ENCODE measurements at places on chromosomes 16 and 17.

DNA sequence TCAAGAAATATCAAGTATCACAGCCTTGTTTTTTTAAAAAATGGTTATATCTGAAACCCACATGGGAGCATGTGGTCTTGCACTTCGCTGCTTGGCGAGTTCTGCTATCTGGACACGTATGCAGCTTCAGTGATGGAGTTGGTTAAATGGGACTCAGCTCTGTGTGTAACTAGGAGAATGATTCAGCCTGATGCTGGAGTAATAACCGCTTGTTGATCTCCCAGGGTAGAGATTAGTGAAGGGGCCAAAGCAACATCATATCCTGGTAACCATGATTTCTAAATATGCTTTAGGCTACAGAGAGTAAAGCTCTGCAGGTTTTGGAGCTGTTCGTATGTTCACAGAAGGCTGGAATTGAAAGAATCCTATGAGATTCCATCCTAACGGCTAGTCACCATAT is 63.2 kb downstream of the IQCK start:
- DNase-seq: no peak

DNA sequence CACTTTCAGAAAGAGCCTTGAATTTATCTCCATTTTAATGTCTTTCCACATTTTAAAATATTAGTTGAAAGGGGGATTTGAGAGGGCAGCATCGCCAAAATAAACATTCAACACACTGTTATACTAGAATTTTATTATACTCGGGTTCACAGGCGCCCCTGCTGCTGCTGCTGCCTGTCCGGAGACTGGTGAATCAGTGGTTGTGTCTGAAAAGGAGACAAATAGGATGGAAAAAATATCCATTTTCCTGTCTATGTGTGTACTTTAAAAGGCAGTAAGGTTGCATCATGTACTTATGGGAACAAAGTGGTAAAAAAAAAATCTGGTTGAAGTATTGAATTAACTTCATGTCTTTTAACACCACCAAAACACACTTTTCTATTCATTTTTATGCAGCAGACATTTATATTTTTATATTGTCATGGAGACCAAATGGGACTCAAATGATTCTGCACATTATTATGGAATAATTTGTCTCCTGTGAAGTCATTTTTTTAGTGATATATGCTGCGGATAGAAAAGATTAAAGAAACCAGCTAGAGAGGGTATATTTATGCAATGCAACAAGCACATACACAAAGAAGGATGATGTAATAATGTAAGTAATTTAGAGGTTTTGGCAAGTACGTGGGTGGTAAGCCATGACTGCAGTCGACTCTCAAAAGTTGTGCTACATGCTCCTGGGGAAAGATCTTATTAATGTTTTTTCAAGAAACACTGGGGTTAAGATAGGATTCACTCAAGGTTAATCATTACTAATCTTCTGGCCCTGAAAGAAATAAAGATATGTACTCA is 759.0 kb upstream of the SOX9 start:
- DNase-seq: no peak

- no peak for DNase-seq
Measured at GRCh38 chr17:55495239-55495638, 16.0 kb downstream of the SMIM36 start.

DNA sequence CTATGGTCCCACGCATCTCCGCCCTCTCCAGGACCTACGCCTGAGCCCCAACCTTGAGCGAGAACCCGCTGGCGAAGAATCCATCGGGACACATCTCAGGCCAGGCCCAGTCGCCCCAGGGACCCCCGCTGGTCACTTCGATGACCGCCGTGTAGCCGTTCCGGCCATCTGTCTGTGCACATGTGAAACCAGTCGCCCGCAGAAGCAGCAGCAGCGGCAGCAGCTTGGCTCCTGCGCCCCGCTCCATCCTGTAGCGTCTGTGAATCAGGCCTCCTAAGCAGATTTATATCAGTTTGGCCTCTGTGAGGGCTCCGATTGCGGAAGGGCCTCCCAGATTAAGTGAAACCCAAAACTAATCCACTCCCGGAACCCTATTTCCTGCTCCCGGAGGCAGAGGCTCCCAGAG is at the start of gene VMO1:
TSS of gene VMO1 (minus strand) at position 259 of the 406 bp plus-strand sequence. CDS start at position 247, 12 bp downstream.
- no peak for DNase-seq

GRCh38 chr16:55078699-55079410 is 148.2 kb downstream of the IRX5 start:
- no peak for DNase-seq

- DNase-seq: no peak
Measured at GRCh38 chr17:66960613-66961012, 3.9 kb upstream of the CACNG4 start.

DNA sequence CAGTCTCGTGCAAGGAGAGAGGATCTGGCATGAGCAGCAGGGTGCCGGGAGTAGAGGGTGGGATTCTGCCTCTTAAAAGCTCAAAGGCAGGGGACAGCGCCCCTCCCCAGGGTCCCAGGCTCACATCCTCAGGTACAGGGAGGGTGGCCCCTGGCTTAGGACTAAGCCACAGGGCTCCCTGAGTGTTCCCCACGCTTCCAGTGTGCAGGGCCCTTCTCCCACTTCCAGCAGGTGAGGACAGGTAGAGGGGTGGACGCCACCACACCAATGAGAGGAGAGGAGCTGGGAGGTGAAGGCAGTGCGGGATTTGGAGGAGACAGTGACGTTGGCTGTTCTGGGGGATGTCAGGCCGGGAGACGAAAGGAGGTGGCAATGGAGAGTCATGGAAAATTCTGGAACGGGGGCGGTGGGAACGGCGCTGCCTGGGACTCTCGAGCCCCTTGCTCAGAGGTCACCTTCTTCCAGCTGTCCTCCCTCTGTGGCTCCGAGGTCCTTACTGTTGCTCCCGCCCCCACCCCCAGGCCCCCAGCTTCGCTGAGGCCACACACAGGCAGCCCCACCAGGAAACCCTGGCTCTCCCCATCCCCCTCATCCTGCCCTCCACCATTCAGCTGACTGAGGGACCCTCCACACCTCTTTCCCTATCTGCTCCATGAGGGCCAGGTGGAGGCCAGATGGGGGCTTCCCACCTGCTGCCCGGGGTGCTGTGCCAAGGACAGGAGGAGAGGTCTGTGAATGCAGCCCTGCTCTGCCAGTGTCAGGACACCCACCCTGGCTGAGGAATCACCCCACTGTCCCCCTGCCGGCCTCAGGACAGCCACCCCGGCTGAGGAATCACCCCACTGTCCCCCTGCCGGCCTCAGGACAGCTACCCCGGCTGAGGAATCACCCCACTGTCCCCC is 57.7 kb upstream of the ACSF3 start:
- no peak for DNase-seq

DNA sequence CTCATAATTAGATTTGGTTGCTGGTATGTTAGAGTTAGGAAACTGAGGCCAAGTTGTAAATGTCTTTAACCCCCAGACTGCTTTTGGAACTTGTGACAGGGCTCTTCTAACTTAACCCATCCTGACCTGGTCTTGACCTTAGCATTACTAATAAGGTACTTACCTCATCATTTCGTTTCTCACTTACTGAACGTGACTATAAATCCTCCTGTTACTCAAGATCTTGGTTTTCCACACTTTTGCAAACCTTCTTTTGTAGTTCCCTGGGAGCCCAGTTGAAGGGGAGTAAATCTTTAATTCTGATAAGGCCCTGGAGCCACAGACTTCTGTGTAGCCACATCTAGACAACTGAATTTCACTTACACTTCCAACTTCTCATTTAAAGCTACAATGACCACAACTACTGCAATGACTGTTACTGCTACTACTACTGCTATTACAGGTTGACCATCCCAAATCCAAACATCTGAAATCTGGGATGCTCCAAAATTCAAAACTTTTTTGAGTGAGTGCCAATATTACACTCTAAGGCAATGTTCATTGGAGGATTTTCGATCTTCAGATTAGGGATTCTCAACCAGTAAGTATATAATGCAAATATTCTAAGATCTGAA is 248.8 kb upstream of the TBX2 start:
- no peak for DNase-seq

GRCh38 chr16:1647856-1648255 is 30.2 kb upstream of the JPT2 start:
- DNase-seq: no peak

- no peak for DNase-seq
Measured at GRCh38 chr17:57588086-57588485, 157.0 kb downstream of the CCDC182 start.

GRCh38 chr16:60510941-60511340 is 1525.3 kb downstream of the CDH8 start:
- no peak for DNase-seq

DNA sequence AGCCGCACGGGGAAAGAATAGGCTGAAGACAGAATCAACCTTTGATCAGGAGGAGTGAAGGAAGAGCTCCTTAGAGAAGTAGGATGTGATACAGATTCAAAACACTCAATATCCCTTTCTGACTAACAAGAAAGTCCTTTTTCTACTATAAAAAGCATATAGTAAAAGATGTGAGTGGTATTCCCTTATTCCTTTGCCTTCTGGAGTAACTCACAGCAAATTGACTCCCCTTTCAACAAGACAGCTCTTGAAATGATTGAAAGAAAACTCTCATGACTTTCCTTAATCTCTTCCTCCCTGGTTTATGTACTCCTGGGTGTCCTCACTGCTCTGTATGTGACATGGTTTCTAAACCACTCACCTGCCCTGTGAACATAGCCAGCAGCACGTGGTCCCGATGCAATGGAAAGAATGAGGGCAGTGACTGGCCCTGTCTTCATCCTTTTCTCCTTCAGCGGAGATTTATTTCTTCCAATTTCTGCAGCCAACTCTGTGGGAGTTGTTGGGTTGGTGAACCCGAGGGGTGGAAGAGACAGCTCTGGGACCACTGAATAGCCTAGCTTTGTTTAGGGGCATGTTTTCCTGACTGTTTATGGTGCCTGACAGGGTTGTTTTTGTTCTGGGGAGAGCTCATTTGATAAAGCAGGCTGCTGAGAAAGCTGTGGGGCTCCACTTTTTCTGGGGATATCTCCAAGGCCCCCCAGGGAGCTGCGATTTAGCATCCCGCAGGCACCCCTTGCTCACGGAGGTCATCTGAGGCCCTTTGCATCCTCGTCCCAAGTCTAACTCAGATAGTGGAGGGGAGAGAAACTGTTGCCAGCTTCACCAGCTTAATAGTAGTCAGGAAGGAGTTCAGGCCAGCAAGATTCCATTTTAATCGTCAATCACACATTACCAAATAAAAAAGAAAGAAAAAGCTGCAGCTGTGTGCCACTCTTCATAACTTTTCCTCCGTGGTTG is 46.7 kb downstream of the MAP2K6 start:
- no peak for DNase-seq

DNA sequence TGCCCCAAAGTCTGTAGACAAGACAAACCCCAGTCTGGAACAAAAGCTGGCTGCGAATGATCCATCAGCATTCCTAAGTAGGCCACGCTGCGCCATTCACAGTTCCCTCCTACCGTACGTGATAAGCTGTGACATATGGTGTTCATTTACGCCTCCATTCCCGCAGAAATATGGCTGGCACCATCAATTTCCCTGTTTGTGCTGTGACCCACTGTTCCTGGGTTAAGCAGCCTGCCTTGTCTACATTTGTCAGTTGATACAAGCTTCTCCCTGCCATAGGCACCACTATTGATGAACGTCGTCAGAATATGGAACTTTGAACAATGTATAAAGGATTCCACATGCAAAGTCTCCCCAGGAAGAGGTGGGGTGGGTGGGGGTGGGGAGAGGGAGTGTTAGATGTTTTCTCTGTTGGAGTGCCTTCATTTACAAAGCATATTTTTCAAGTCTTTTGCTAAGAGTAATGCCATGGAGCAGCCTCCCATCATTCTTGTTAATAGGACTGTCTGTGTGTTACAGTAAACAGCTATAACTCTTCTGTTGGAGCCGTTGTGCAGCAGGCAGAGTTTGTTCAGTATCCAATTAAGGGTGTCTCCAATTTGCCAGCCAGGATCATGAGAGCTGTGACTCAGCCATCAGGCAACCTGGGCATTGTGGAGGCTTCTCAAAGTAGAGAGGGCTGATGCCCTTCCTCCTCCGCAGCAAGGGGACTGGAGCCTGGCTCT is 294.6 kb downstream of the TMEM114 start:
- no peak for DNase-seq

- DNase-seq: no peak
Measured at GRCh38 chr17:43852571-43852970, 5.6 kb downstream of the CD300LG start.
